HCT116 (cell line): ENCODE measurements at places on chromosomes 7 and 10.

- DNase-seq, result no peak
Observed at GRCh38 chr10:4382811-4383210, 443.2 kb upstream of the AKR1E2 start.

- DNase-seq, result peak; percentile 36
Observed at GRCh38 chr7:142323706-142324105, 65.8 kb upstream of the PRSS58 start.

- DNase-seq, result no peak
Observed at GRCh38 chr10:1670541-1671365, 66.6 kb downstream of the ADARB2 start.

DNA sequence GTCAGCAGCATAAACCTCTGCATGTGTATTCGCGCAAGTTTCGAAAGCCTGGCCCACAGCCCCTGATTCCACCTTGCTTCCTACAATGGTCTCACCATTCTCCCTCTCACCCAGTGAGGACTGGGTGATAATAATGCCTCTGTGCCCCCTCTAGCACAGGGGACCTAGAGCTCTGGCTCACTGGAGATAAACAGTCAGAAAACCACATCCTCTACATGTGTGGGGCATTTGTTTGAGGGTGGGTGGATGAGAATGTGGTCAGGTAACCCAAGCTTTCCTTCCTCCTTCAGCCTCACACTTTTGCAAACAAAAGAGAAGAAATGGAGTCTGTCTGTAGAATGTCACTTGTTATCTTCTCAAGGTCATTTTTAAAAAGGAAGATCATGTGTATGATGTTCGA, 373.5 kb downstream of the KCNMA1 start:
- no peak for DNase-seq

DNA sequence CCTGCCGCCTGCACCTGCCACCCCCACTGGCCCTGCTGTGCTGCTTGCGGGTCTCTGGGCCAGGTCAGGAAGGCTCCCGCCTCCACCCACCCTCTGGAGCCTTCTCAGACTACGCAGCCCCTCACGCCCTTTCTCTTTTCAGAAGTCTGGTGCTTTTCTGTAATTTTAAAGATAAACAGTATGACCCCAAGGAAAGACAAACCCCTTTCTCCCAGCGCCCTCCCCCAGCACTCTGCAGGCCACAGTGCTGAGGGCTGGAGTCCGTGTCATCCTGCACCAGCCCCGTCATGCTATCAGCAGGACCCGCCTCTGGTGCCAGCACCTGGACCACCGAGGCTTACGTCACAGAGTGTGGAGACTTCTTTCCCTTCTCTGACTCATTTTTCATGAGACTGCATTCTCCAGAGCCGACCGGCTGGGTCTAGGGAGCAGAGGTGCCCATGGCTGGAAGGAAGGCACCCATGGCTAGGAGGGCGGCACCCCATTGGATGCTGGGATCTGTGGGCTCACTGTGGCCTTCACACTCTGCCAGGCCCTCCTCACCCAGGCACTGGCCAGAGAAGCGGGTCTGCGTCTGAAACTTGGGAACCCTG, 53.4 kb downstream of the CFAP46 start:
- DNase-seq, result no peak

DNA sequence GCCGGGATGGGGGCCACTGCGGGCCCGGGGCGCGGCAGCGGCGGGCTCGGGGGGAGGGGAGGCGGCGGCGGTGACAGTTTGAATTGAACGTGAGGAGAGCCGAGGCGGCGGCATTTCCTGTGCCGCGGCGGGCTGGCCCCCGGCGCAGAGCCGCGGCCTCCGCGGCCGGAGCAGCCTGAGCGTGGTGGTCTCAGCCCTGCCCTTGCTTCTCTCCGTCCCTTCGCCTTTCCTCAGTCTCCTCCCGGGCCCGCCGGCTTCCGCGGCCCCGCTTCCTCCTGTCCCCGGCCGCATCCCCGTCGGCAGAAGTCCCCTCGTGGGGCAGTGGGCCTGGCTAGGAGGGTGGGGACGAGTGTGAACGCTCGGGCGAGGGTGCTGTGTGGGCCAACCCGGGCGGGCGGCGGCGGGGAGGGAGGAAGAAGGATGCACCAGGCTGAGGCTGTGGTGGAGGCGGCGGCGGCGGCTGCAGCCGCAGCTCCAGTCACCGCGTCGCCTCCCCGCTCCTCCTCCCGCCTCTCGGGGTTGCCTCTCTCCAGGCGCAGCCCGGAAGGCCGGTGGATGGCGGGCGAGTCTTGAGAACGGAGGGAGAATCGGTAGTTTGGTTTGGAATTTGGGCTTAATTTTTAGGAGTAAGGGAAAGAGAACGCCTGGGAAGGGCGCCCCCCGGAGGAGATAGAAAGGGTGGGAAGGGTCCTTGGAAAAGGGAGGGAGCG, 690 bp downstream of the SEPTIN7 start:
- no peak for DNase-seq

- DNase-seq, result no peak
Observed at GRCh38 chr10:100625816-100626215, 90.1 kb downstream of the HIF1AN start.

DNA sequence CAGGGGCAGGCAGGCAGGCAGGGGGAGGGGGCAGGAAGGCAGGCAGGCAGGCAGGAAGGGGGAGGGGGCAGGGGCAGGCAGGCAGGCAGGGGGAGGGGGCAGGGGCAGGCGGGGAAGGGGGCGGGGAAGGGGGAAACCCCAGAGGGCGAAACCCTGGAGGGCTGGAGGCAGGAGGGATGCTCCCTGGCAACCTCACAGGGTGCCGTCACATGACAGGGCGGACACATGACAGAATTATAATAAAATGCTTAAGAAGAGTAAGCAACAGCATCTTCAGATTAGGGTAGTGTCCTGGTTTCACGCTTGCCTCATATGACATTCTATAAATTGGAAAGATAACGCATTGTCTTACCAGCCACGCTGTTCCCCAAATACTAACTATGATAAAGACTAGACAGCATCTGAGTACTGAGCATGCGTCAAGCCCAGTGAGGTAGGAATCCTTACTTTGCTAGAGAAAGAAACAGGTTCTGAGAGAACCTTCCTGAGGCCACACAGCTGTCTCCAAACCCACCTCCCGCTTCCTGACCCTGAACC, 131.6 kb downstream of the DIP2C start:
- DNase-seq, result peak; percentile 3

- DNase-seq, result no peak
Observed at GRCh38 chr7:366161-366803, 76.3 kb downstream of the FOXL3 start.

DNA sequence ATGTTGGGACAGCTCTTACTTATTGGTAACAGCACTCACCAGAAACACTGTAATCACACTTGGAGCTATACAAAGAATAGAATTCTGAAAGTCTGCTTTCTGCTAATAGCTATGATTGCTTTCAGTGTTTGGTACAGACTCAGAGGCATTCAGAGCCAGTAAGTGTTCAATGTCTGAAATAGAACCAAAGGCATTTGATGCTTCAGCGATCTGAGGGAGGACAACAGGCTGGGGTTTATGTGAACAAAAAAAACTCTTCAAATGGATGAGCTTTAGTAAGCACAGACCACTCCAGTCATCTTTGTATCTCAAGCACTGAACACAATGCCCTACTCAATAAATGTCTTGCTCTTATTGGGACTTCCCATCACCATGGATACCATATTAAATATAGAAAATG, 322.8 kb upstream of the GRM3 start:
- no peak for DNase-seq

- DNase-seq, result peak; percentile 82
Observed at GRCh38 chr10:17023386-17024298, 106.0 kb downstream of the CUBN start.
